AML-193 (cell line): ENCODE measurements at places on chromosomes 5 and 9.

- DNase-seq: no peak
Measured at GRCh38 chr5:158701406-158702177, 398.1 kb downstream of the EBF1 start.

DNA sequence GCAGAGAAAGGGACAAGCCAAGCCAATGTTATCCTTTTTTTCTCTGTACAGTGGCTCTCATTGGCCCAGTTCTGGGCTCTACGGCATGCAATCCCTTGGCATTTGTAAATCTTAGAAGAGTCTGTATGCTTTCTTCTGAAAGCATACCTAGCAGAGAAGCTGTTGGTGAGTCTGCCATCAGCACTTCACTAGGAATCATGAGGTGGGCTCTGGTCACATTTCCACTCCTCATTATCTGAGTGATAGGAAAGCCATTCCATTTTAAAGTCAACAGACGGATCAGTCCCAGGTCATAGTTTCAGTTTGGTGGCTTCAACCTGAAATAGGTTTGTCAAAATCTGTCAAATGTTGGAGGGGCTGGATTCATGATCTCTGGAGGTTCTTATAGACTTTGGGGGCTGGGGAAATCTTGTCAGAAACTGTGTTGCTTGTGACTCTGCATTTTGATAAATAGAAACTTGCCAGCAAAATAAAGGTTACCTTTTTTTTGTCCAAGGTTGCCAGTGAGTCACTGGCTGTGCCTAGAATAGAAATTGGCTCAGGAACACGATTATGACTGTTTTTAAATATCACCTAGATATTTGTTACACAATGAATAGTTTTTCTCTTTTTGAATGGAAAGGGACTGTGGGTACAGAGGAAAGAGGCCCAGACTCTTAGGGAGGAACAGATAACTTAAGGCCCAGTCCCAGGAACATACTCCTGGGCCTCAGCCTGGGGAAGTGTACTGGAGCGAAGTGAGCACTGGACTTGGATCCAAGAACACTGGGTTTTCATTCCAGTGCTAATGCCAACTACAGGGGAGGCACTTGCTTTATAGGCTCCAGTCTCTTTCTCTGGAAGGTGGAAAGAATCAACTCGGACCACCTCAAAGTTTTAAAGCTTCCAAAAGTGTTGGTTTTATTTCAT, 183.1 kb downstream of the NMUR2 start:
- DNase-seq: no peak

DNA sequence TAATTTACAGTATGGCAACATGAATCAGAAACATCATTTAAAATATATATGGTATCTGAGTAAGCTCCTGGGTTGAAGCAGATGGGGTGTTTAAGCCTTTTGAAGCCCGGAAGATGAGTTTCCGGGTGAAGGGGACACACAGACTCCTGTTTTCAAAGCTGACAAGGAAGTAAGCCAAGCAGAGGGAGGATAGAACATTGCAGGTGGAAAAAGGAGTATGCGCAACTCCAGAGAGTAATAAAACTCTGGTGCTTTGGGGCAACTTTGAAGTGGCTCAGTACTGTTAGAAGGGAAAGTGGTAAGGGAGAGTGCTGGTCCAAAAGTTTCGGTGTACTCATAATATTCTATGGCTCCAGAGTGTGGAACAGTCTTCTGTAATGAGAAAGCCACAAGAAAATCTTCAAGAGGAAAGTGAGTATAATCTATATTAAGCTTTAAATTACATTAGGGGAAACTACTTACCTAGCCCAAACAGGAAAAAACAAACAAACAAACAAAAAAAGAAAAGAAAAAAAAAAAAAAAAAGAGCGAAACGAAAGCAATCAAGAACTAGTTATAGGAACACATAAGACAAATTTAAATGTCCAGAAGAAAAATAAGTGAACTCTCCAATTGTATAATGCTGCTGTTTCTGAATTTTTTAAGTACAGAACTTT, 2.3 kb upstream of the ST8SIA4 start:
- peak; percentile 59 for DNase-seq

- DNase-seq: no peak
Measured at GRCh38 chr5:151183456-151184245, 26.1 kb upstream of the ANXA6 start.

GRCh38 chr5:1413611-1414241, 31.5 kb downstream of the SLC6A3 start:
- no peak for DNase-seq

DNA sequence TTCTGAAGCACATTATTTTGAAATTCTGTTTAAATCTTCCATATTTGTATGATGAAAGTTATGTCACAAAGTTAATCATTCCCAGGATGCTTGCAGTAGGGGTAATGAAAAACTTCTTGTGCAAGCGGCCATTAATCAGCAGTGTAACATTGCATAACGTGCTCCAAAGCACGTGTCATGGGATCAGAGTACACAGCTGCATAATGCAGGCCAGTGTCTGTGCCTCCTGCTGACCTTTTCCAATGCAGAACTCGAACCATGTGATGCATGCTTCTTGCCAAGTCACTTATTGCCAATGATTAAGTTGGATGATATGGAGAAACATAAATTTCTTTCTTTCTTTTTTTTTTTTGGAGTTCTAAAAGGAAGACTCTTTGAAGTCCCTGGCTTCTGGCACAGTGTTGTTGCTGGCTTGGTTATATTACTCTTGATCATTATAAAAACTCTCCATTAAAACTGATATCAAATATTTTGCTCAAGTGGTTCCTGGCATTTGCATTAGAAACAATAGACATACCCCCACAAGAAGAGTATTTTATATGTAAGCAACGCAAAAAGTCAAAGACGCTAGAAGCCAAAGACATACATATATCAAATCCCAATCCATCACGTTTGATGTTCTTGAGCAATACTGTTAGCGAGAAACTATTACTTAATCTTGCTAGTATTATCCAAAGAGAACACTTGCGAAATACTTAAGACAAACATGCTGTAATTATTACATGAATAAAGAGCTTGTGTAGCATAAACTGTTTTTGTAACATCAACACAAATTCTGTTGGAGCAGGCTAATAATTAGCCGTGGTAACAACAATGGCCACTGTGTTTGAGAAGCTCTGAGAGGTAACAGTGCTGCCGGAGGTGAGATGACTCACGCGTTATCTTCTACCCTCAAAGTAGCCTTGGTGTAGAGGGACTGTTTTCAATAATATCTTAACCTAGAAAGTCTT, 164.2 kb downstream of the AUH start:
- peak; percentile 86 for DNase-seq

GRCh38 chr9:81814794-81815464, 113.3 kb upstream of the SPATA31D4 start:
- no peak for DNase-seq

DNA sequence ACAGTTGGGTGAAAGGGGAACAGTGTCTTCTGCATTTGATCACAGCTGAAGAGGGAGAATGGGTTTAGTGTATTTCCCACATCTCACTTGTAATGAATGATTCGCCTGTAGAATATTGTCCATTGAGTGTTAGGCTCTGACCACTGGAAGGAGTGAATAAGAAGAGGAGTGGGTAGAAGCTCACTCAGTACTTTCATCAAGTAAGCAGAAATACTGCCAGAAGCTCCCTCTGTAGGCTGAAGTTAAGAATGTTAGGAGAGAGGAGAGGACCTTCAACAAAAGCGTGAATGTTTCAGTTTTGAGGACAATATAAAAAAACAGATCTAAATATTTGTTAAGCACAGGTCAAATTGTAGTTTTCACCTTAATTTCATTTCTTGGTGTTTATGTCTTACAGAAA, 27.5 kb downstream of the FSD1L start:
- peak; percentile 4 for DNase-seq

- DNase-seq: no peak
Measured at GRCh38 chr9:70902171-70902570, 219.2 kb downstream of the TRPM3 start.

GRCh38 chr9:81529556-81530193, 159.7 kb downstream of the TLE1 start:
- no peak for DNase-seq

DNA sequence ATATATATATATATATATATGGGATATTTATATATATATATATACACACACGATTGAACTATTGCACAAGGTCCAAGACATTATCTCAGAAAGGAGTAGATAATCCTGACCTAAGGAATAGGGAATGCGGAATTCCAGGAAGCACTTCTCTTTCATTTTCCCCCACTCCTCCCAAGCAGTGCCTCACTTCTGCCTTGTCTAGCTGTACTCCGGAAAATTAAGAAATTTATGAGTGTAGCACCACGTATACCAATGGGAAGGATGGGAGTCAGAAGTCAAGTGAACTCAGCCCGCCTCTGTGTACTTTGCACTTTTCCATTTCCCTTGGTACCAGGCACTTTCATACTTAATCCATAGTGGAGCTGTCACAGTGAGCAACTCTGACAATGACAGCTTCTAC, 10.9 kb downstream of the SLC36A1 start:
- no peak for DNase-seq

DNA sequence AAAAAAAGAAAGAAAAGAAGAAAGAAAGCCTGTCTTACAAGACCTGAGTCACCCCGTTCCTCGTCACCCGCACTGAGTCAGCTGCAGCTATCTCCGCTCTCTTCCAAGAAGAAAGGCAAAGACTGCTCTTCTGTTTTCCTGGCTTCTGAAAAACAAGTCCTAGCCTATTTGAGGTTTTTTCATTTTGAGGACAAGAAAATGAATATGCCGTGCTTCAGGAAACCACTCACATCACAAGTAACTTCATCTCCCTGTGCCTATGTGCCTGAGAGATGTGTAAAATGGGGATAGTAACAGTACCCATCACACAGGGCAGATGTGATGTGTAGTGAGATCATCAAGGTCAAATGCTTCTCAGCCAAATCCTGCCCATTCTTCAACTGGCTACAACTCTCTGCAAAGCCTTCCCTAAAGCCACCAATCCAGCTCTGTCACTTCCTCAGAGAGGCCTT, 78.4 kb downstream of the GLDC start:
- no peak for DNase-seq
